ENCODE measurements at places on chromosomes 2 and 18.

GRCh38 chr18:417495-417894, 83.0 kb downstream of the COLEC12 start:
- no peak for DNase-seq

DNA sequence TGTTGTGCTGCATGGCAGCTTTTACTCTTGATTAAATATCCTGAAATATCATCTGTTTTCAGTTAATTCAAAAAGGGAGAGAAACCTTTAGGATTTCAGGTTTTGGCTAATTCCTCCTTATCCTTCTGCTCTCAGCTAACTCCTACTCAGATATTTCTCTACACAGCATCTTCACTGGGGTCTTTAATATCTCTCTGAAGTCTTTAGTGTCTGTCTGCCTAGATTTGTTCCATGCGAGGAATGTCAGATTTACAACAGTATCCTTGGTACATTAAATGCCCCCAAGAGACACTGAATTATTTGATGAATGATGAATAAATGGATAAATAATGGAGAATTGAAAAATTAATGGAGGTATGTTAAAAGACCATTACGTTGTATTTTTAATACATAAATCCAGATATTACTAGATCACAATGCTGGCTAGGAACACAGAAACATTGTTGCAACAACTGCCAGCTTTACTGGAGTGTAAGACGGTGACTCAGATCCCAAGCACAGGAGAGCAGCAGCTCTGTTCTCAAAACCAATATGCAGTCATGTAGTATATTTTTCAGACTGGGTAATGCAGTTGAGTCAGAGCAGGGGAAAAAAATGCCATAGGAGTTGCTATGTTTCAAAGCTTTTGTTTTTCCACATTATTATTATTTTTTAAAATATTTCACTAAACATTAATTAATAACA, 388.0 kb upstream of the SYT4 start:
- no peak for DNase-seq

DNA sequence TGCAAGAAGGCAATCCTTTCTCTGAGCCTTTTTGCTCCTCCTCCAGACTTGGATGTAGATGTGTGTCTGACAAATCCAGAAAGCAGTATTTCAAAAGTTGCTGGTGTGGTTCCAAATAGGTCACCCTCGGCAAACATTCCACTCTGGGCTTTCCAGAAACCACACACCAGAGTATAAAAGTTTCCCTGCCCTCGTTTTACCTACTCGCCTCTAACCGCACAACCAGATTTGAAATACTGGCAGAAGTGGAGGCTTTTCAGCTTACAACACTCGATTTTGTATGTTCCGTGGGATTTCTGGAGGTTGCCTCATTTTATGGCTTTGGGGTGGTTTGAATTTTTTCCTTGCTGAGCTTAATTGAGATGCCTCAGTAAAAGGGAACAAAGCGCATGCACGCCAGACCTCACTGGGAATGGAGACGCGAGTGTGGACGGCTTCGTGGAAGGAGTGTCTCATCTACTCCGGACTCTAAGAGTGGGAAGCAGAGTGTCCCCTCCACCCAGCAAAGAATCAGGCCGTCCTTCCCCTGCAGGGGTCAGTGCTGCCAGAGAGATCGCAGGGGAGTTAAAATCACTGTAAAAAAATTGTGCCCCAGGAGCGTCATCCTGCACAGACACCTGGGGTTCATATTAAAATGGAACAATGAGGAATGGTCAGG, 44.0 kb upstream of the RPL31 start:
- no peak for DNase-seq

DNA sequence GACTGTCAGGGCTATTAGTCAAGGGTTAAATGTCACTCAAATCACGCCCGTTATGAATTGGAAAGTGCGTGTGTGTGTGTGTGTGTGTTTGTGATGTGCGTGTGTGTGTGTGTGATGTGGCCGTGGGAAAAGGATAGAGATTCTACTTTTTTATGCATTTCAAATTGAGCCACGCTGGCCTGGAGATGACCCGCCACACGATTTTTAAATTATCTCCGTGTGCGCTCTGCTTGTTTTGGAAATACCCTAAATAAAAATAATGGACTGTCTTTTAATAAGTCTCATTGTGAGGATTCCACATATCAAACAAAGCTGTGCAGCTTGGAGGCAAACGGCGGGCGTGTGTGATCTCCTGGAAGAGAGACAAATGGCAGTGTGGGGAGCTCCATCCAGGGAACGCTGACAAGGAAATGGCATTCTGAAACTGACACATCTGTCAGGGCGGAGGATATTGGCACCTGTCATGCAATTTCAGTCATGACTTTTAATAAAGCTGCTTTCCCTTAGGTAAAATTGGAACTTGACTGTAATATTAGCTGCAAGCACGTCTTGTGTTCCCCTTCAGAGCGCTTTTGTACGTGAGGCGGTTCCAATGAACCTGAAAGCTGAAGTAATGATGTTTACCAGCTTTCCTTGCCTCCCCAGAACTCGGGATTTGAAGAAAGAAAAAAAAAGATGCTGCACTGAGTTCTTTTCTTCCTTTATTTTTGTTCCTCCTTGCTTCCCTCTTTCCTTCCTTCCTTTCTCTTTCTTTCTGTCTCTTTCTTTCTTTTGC, 381.8 kb upstream of the SMIM21 start:
- no peak for DNase-seq

GRCh38 chr18:6683112-6683876, 46.2 kb upstream of the ARHGAP28 start:
- no peak for DNase-seq

- no peak for DNase-seq
These were observed 10.3 kb downstream of the TUBB6 start for GRCh38 chr18:12318334-12318697.

DNA sequence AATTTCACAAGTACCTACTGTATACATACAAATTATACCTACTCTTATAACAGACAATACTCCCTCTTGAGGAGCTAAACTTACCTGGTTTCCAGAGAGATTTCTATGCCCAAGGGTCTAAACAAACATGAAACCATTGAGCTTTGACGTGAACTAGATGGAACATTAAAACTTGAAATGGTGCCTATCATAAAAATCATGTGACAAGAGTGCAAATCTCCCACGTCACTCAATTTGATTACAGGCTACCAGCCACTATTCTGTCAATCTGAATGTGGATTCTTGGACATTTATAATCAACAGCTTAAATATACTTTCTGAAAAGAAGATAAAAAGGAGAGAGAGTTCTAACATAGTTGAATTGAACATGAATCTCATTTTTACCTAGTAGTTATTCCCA, 297.1 kb upstream of the SESTD1 start:
- peak; percentile 35 for DNase-seq

GRCh38 chr2:167420211-167420610, 531.9 kb downstream of the XIRP2 start:
- DNase-seq, result no peak

DNA sequence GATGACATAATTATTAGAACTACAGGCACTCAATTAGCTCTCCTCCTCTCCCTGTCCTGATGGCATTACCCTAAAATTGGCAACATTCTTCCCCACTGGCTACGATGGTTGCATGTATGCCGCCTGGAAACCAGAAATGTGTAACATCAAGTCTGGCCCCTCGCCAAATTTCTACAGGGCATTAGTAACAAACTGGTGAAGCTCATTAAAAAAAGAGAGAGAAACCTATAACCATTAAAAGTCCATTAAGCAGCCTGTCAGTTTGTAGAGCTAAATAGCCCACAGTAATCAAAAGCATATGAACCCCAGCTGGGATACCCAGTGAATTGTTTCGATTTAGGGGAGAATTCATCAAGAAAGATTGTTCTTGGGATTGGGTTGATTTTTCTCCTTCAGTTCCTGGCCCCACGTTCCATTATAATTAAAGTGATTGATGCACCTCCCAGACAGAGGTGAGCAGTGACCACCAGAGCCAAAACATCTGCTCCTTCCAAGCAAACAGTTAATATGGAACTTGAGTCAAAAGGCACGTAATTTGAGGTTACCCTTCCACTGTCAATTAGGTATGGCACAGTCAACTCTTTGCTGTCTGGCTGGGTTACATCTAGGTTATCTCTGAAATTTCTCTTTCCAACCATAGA, 208.6 kb downstream of the C1D start:
- peak; percentile 96 for DNase-seq

DNA sequence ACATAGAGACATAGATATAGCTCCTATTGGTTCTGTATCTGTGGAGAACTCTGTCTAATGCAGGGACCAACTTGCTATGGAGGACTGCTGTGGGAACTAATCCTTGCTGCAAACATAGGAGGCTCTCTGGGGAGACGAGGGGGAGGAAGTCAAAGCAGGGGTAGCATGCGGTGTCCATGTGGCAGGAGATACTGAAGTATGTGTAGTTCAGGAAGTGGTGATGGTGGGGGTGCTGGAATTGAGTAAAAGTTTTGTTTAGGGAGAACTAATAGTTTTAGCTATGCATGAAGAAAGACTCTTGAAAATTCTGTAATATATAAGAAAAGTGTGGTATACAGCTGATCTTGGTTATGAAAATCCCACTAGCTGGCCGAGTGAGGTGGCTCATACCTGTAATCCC, 62.0 kb downstream of the ANKRD44 start:
- no peak for DNase-seq

GRCh38 chr2:138329162-138329561, 172.4 kb upstream of the SPOPL start:
- no peak for DNase-seq

- DNase-seq, result peak; percentile 55
These were observed 111.4 kb downstream of the FTCDNL1 start for GRCh38 chr2:199739413-199740110.

DNA sequence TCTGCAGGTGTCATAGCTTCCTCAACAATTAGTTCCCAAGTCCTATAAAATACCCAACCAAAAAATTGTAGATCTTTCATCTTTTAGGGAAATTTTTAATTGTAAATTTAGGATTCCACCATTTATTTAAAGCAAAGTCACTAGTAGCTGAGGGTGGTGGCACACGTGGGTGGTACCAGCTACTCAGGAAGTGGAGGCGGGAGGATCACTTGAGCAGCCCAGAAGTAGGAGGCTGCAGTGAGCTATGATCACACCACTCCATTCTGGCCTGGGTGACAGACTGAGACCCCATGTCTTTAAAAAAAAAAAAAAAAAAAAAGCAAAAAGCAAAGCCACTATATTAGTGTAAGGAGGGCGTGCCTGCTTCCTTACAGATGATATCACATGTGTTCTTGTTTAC, 60.3 kb upstream of the GREB1L start:
- no peak for DNase-seq

GRCh38 chr2:223113161-223113560, 61.2 kb downstream of the KCNE4 start:
- DNase-seq, result no peak

DNA sequence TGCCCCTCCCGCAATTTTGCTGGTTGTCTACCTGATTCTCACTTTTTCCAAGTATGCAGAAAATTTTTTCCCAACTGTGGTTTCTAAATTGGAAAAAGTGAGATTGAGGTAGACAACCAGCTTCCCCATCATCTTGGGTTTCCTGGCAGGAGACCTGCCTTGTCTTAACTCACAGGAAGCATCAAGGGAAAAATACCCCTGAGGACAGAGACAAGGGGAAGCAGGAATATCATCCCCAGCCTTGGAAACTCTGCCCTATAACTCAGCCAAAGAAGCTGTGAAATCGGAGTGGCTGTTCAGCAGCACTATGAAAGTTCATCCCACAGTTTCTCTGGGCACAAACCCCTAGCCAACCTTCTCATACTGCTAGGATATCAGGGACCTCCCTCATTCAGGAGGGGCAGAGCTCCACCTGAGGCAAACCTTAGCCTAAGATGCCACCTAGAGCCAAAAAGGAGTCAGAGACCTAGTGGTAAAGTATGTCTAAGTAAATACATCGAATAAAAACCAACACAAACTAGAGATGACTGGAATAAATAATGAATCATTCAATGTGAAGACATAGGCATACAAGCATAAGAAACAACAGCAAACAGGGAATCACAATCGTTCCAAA, 68.2 kb downstream of the ZSWIM2 start:
- no peak for DNase-seq

DNA sequence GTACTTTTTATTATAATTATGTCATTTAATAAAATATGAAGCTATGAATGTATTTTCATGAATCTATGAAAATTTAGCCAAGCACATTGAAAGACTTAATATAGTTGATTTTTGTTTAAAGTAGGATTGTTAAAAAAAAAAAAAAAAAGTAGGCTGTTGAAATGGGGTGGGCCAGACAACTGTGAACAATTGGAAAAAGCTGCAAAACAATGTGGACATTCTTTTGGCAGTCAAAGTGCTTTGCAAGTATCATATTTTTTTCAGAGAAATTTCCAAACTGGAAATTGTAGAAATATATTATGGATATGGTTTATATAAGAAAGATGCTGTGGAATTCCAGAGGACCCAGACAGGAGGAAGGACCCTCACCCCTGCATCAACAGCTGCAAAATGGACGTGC, 82.1 kb downstream of the ETAA1 start:
- DNase-seq, result no peak

GRCh38 chr18:39871961-39872360, 2083.1 kb upstream of the PIK3C3 start:
- DNase-seq, result no peak

DNA sequence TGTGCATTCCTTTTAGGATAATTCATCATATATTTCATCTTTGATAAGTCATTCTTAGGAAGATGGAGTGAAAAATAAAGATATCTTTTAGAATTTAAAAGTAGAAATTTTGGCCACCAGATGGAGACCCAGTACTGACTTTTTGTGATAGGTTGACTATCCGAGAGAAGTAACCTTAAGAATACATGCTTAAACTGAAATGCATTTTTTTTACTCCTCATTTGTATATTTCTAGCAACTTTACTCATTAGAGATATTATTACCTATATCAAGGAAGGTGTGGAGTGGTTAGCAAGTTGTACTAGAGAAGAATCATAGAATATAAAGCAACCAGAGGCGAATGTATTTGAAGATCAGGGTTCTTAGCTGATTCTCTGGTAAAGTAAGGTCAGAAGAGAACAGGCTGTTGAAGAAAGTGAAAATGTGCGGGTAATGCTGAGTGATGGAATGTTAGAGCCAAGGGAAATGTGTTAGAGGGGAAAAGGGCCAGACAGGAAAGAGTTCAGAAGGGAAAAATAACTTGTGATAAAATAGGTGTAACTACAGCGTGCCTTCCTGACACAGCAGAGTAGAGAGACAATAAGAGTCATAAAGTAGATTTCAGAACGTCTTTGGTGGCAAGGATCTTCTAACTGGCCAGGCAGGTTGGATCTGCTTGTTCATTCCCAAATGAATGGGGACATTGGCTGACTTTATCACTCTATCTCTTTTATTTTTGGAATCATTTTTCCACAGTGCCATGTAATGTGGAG, 52.3 kb downstream of the TDRD15 start:
- DNase-seq, result peak; percentile 35

- no peak for DNase-seq
These were observed 65.0 kb downstream of the ZNF407 start for GRCh38 chr18:74662622-74663021.

GRCh38 chr2:191012845-191013681, 908 bp downstream of the STAT1 start:
- DNase-seq, result peak; percentile 13

DNA sequence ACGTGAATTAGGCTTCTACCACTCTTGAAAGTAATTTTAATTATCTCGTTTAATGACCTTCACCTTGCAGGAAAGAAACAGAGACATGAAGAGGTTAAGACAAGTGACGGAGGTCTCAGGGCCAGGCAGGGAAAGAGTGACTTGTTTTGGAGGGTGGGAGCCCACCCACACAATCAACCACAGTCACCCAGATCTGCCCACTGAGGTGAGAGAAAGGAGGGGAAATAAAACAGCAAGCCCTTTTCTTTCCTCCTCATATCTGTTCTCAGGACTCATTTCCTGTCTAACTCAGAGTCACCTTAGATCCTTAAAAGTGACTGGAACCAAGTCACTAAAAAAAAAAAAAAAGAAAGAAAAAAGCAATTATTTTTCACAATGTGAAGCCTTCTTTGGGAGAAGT, 26.8 kb downstream of the ATP8B1 start:
- no peak for DNase-seq

Measured in NCI-H1417 (cell line).